ENCODE measurements at places on chromosomes 1 and 21.

GRCh38 chr1:200665861-200666260, 3.8 kb downstream of the DDX59 start:
- DNase-seq, result no peak

- DNase-seq, result no peak
Observed at GRCh38 chr21:36470294-36470693, 9.6 kb downstream of the CLDN14 start.

DNA sequence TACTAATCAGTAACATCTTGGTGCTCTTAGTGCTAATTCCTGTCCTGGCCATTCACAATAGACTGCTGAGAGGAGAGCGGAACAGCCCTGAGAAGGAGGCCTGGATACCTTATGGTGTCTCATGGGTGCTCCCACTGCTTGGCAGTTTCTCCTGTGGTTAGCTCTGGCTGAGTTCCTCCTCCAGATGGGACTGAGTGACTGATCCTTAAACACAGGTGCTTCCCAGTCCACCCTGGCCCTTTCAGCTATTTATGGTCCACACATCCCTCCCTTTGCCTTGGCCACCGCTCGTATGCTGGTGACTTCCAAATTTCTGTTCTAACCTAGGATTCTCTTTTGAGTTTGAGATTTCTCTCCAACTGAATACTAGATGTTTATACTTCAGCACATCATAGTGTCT, 157.0 kb upstream of the CACNA1E start:
- no peak for DNase-seq

GRCh38 chr1:206506405-206507283, 687 bp upstream of the RASSF5 start:
- DNase-seq, result no peak

DNA sequence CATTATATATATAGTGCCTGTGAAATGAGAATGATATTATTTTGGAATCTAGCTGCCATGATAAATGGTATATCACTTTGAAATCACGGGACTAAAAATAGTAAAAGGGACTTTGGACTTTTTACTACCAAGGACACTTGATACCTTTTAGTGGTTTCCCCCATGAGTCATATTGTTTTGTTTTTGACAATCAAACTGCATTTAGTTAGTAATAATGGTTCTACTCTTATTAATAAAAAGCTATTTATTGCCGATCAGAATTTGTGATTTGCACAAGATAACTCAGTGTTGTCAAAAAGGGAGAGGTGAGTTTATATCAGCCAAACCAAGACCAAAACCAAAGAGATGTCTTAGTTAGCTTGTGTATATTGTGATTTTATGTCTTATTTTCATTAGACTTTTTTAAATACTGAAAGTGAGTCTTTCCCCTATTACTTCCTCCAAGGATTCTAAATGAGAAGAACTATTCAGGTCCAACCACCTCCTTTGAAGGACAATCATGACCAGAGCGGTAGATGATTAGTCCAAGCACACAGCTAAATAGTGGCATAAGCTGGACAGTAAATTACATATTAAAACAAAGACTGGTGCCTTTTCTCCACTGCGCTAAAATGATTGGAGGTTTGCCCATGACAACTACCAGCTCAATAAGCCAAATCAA, 281.7 kb upstream of the ESRRG start:
- DNase-seq, result no peak

GRCh38 chr21:28489162-28489561, 503.5 kb downstream of the LTN1 start:
- DNase-seq, result no peak

DNA sequence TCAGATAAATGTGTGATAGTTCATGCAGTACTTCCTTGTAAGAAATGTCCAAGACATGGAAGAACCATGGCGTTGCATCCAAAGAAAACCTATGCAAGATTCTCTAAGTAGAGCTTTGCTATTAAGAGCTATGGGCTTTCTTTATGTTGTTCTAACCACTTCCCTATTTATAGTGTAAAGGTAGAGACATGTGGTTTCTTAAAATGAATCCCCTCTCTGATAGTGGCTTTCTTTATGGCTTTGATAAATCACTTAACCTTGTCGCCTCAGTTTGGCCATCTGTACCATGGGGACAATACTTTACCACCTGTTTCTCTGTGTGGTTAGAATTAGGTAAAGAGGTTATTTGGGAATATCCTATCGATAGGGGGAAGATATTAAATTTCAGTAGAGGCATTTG, 305.5 kb downstream of the NFIA start:
- DNase-seq, result no peak

DNA sequence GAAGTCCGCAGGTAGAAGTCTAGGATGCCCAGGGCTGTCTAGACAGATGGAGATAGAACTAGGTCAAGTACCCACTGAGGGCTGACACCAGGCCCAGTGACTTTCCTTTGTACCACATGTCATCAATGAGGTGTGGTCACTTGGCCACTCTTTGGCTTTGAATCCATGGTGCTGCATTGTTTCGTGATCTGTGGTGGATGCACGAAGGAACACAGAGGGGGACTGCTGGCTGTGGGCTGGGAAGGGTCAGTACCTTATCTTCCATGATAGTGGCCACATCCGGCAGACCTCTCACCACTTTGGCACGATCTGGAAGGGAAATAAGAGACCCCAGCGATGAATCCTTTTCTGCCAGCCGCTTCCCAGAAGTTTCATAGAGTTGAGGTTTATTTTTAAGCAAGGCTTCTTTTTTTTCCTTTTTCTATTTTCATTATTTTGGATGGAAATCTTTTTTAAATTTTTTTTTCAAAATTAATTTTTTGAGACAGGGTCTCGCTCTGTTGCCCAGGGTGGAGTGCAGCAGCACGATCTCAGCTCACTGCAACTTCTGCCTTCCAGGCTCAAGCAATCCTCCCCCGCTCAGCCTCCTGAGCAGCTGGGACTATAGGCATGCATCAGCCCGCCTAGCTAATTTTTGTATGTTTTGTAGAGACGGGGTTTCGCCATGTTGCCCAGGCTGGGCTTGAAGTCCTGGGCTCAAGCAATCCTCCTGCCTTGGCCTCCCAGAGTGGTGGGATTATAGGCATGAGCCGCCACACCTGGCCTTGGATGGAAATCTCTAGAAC, 53.1 kb downstream of the MYOM3 start:
- no peak for DNase-seq

GRCh38 chr1:28370239-28371009, 884 bp downstream of the PHACTR4 start:
- peak; percentile 51 for DNase-seq

DNA sequence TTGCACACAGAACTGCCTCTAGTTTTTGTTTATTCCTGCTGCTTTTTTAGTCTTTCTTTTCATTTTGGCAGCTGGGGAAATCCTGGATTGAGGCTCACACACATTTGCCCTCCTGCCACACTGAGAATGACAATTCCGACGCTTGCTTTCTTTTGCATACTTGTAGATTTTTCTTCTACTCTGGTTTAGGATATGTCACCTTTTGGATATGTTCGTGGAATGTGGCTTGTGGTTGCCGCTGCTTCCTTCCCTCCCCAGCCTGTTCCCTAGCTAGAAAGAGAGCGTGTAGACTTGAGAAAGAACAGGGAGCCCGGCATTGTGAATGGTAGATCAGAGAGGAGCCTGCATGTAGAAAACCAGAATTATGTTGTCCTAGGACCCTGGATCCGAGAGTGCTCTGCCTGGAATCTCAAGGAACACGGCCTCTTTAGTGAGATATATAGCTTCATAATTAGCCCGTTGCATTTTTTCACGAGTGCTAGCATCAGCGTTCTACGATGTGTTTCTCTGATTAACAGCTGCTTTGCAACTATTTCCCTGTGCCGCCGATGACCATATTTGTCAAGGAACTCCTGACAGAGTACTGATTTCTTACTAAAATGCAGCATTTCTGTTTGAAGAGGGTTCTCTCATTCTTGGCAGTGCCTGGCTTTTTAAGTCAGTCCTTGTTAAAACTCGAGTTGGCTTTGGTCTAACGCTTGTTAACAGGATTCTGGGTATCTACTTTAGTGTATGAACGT, 56.2 kb downstream of the PEX14 start:
- DNase-seq, result no peak

- no peak for DNase-seq
Observed at GRCh38 chr1:30876451-30877204, 31.9 kb downstream of the SDC3 start.

GRCh38 chr1:168407832-168408538, 127.3 kb downstream of the TBX19 start:
- no peak for DNase-seq

DNA sequence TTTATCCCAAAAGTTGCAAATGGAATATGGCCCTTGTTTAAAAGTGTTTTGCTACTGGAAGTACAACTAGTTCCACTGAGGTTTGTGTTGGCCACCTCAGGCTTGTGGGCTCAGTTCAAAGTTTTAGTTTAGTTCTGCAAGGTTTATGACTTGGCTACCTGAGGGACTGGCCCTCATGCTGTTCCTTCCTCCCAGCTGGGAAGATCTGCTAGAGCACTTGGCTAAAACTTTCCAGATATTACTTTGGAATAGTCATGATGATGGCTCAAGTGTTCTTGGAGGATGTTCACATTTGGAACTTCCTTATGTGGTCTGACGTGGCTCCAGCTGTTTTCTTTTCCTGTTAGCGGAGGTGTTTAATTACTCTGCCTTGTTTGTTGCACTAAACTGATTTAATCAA, 110.2 kb upstream of the IVNS1ABP start:
- no peak for DNase-seq

All from KG1 (cell line).